ENCODE measurements at places on chromosomes 2 and 18. TPM values are rescaled to one million over a fixed set of nuclear protein-coding genes. Genes with fewer than 3 reads are reported as not detected.

GRCh38 chr18:36141576-36141975 lies 11.9 kb downstream of the ELP2 start:
- DNase-seq, result no peak

- no peak for DNase-seq
Observed at GRCh38 chr2:101230541-101231001, 22.1 kb upstream of the CNOT11 start.

The CROCC2 gene
- total RNA-seq, result not detected

DNA sequence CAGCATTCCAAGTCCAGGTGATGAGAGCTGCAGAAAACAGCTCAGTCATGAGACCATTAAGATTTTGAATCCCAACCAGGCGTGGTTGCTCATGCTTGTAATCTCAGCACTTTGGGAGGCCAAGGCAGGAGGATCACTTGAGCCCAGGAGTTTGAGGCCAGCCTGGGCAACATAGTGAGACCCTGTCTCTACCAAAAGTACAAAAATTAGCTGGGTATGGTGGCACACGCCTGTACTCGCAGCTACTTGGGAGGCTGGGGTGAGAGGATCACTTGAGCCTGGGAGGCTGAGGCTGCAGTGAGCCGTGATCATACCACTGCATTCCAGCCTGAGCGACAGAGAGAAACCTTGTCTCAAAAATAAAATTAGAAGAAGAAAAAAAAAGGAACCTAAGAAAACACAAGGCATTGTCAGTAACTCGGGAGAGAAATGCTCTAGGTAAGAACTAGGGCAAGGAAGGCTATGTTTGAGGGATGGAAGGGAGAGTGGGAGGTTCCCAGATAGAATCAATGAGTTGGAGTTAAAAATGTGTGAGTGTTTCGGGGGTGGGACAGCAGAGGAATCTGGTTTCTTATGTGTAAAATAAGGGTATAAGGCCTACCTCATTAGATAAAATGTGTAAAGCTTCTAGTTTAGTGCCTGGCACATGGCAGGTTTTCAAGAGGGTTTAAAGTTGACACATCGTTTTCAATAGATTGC lies 23.3 kb upstream of the MTA3 start:
- DNase-seq, result no peak

GRCh38 chr2:151478011-151478410 lies 68.3 kb downstream of the RIF1 start:
- no peak for DNase-seq

GRCh38 chr2:179429597-179429996 lies 165.0 kb upstream of the SESTD1 start:
- DNase-seq, result no peak

GRCh38 chr2:118530976-118531375 lies 316.5 kb downstream of the EN1 start:
- DNase-seq, result no peak

The EMILIN1 gene
- 1.1 TPM for total RNA-seq

DNA sequence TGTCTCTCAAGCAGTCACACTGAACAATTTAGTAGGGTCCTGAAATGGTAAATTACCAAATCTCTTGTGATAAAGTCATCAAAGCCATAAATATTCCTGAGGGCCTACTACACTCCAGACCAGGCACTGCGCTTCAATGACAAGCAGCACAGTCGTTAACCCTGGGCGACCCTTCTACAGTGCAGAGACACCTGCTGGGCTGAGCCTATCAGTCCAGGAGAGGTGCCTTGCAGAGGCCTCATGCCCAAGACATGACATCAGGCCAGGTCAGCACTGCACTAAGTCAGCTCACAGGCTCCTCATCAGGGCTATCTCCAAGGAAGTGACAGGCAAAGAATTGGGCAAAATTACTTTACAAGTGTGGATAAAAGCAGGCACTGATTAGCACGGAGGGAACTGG lies 166.4 kb upstream of the EPB41L3 start:
- DNase-seq, result no peak

DNA sequence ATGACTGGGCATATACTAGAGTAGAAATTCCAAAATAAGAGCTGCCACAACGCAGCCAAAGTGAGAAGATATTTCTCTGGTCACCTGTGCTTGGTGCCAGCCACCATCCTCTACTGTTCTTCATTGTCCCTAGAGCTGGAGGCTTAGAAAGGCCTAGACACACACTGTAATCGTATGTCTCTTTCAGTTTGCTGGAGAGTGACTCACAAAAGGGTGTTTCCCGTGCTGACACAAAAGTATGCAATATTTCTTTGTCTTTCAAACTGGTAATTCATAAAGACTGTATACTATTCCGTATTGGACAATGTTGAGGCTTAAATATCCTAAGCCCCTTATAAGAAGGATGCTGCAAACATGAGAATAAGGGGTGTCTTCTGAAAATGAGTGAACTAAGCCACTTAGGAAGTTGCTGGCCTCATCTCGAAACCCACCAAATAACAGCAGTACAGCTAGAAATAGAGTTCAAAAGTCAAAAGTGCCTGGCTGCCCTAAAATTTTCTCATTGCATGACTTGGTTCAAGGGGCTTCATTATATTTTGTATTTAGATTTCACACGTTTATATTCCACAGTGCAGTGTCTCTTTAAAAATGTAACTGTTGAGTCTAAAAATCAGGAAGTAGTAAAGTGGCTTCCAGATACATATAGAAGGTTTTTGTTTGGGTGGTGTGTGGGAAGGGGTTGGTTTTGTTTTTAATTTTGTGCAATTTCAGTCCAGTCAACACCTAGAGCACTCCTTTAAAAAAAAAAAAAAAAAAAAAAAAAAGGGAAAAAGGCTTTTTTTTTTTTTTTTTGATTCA lies 601.1 kb downstream of the ARHGAP15 start:
- peak; percentile 63 for DNase-seq

The GREB1L gene
- total RNA-seq, result not detected

The LHCGR gene
- not detected for total RNA-seq

The CREG2 gene
- not detected for total RNA-seq

The DNAH6 gene
- 0.23 TPM for total RNA-seq

GRCh38 chr2:218605432-218605831 lies 2.3 kb upstream of the PLCD4 start:
- DNase-seq, result no peak

DNA sequence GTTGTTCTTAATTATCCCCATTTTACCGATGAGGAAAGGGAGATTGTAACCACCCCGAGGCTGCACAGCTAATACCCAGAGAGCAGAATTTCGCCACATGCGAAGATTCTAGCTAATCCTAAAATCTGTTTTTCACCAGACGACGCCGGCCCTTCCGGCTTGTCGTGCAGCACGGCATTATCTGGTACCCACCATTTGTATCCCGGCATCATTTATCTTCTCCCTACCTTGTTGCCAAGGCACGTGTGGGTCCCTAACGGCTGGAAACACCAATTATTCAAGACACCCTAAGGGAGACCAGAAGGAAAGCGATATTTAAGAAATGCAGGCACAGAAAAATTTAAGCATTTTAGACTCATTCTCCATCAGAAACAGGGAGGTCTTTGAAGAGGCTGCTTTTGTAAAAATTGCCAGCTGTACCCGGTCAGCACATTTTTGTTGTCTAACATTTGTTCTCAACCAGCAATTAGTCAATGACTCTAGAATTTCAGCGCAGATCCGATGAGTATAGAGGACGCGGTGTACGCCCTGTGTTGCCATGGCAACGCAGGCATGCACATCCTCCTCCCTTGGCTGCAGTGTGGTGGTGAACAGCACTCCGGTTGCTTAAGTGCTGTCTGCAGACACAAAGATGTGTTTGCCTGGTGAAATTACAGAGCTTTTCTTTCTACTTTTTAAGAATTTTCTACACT lies 111.6 kb downstream of the AGAP1 start:
- peak; percentile 59 for DNase-seq

DNA sequence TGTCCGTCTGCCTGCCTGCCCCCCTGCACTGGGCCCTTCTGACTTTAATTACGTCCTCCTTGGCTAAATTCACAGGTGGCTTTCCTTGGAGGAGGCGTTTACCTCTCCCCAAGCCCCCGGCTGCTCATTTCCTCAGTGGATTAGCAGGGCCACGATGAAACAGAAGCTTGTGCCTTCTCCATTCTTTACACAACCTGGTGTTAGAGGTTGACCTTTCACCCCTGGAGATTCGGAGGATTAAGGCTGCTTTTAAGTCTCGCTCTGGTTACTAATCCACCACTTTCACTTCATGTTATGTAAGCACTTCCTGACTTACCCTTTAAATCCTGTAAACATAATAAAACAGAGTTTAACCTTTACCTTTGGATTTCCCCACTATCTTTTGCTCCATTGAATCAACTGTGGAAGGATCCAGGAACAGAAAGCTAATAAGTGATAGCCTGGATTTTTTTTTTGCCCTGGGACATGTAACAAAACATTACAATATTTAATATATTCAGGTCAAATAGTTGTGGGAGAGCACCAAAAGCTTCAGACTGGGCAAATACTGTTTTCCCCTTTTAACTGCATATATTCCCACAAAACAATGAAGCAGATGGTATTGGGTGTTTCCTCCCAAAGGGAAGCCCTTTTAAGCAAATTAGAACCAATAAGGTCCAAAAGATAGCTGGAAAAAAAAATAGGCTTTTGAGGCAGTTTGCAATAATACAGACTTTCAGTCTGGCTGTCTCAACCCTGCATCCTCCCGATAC lies 370.2 kb downstream of the EN1 start:
- DNase-seq, result no peak

GRCh38 chr2:205609113-205609512 lies 73.2 kb upstream of the NRP2 start:
- DNase-seq, result no peak

GRCh38 chr18:69216321-69216720 lies 184.4 kb upstream of the DOK6 start:
- DNase-seq, result no peak

DNA sequence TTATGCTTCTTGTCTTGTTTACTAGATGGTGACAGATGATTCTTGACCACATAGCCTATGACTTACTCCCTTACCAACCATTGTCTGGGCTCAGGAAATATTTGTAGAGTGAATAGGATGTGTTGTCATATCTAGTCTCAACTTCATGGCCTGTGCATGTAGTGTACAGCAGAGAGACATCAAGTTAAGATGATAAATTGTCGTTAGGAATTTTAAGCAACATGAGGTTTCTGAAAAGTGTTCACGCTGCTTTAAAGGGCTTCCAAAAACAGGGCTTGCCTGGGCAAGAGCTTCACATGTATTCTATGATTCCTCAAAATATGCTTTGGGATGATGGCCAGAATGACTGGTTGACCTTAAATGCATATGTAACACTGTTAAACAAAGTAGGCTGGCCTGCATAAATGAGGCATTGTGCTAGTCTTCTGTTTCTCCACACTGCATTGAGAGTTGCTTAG lies 424.0 kb downstream of the RND3 start:
- DNase-seq, result no peak

DNA sequence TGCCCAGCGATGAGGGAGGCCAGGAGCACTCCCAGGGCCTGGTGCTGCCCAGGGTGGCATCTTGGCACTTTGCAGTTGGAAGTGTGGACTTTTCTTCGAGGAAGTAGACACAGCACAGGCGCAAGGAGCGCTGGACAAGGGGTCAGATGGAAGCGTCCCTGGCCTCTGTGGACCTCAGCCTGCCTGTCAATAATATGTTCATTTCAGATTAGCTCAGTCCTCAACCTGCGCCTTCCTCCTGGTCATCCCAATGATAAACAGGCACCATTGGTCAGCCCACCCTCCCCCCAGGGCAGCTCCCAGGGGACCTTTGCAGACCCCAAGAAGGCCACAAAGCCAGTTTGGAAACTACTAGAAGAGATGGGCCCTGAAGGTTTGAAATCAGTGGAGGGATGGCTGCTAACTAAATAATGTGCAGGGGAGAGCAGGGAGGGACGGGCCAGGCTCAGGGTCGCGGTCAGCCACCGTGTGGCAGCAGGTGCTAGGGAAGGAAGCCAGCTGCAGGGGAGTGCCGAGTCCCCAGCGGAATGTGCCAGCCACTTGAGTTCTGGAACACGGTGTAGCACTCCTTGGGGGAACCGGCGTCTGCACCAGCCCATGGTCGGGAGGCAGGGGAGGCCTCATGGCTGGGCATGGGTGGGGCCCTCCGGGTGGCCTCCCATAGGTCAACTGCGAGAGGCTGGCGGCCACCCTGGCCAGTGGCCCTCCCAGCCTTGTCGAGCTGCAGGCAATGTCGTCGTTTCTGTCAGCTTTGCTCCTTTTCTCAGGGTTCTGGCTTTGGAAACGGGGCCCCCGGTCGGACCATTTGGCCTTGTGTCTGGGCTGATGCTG lies 59.9 kb downstream of the ADI1 start:
- DNase-seq, result no peak

GRCh38 chr2:208929139-208929864 lies 494.5 kb upstream of the MAP2 start:
- DNase-seq, result no peak

GRCh38 chr2:188181067-188181838 lies 110.4 kb upstream of the GULP1 start:
- DNase-seq, result no peak

The MATN3 gene
- not detected for total RNA-seq

The LIMS1 gene
- 63.1 TPM for total RNA-seq

The NT5C1B gene
- not detected for total RNA-seq

The TEX261 gene
- 81.7 TPM for total RNA-seq

- no peak for DNase-seq
Observed at GRCh38 chr2:204625135-204625534, 79.9 kb downstream of the PARD3B start.

DNA sequence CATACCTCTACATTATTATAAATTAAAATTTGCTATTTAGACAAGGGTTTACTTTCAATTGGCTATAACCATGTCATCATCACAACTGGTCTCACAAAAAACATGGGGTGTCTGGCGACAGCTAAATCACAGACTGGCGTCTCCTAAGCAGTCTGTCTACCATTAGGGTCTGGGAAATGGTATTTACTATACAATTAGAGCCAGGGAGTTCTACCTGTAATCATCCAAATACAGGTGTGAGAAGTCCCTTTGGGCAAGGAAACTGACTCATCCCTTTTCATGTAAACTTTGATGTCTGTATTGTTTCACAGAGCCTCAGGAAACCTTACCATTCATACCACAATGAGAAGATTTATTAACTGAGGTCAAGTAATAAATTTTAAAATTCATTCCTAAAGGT lies 126.7 kb downstream of the OLA1 start:
- DNase-seq, result no peak

DNA sequence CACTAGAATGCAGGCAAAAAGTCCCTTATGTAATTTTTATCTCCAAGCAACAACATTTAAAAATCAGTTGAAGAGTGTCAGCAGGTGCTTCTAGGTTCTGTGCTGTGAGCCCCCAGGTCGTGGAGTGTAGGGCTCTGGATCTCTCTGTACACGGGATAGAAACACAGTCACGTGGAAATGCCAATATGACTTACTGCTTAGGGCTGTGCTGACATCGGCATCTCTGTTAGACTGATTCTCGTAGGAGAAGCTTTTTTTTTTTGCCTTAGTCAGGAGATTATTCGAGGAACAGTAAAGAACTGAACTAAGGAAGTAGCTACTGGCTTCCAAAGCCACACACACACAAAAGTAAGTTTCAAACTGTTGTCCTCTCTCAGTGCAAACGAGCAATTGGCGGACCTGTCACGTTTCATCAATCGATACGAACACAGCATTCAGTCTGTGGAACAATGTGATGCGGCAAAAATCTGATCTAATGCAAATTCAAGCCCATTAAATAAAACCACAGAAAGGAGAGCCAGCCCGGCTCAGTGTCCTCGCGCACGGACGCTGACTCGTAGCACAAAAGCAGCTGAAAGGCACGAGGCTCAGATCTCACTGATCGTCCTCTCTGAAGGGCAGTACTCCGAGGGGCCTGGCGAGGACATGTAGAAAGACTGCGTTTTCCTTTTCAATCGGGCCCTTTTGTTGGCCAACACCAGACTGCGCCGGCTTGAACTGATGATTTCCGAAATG lies 41.5 kb downstream of the PRELID3A start:
- DNase-seq, result no peak

Measured in activated CD4-positive, alpha-beta T cell treated with anti-CD3 and anti-CD28 coated beads, Interleukin-2, amount 10 ng/mL, durations not matched to agents 24 days and 14 days (primary cell).